NCI-H446 (cell line): ENCODE measurements at places on chromosomes 3 and 15.

DNA sequence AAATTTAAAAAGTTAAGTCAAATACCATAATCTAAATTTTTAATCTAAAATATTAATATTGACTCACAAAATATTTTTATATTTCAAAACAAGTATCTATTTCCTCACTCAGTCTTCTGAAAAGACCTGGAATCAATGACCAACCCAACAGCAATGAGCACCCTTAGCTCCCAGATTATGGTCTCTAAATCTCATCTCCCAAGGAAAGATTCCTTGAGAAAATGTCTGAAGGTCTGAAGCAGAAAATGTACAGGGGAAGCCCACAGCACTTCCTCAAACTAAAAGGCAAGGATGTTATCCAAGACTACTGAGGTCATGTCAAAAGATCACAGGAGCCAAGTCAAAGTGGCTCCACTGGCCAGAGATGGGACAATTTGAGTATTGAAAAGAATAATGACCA is 51.0 kb upstream of the SLCO2A1 start:
- DNase-seq = no peak

DNA sequence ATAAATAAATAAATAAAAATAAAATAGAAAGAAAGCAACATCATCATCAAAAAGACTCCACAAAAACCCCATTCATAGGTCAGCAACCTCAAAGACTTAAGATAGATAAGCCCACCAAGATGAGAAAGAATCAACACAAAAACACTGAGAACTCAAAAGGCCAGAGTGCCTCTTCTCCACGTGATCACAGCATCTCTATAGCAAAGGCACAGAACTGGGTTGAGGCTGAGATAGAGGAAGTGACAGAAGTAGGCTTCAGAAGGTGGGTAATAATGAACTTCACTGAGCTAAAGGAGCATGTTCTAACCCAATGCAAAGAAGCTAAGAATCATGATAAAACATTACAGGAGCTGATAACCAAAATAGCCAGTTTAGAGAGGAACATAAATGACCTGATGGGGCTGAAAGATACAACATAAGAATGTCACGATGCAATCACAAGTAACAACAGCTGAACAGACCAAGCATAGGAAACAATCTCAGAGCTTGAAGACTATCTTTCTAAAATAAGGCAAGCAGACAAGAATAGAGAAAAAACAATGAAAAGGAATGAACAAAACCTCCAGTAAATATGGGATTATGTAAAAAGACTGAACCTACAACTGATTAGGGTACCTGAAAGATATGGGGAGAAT is 26.4 kb downstream of the GNB5 start:
- DNase-seq = no peak

- DNase-seq = no peak
Observed at GRCh38 chr15:98809273-98809672, 160.9 kb downstream of the IGF1R start.

- no peak for DNase-seq
Observed at GRCh38 chr15:89817701-89818280, 3.1 kb upstream of the ANPEP start.

DNA sequence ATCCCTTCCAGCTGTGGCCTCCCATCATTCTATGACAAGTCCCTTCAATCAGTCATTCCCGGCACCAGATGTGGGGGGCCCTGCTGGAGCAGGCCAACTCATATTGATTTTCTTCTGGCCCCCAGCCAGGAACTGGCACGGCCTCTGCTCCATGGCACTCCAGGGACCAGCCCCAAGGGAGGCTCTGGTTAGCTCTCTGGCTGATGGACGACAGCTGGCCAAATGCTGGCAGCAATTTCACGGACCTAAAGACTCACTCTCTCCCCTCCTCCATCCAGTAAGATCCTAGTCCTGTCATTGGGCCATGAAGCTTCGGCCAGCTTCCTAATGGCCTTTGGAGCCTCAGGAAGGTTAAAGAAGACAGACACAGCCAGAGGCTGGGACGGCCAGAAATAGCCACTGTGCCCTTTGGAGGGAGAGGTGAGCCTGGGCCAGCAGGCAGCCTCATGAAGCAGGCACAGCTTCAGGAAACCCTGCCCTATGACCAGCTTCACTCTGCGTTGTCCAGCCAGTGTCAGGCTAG is 131.0 kb downstream of the MEX3B start:
- peak; percentile 84 for DNase-seq

- DNase-seq = no peak
Observed at GRCh38 chr3:127770671-127771355, 51.5 kb downstream of the MGLL start.

DNA sequence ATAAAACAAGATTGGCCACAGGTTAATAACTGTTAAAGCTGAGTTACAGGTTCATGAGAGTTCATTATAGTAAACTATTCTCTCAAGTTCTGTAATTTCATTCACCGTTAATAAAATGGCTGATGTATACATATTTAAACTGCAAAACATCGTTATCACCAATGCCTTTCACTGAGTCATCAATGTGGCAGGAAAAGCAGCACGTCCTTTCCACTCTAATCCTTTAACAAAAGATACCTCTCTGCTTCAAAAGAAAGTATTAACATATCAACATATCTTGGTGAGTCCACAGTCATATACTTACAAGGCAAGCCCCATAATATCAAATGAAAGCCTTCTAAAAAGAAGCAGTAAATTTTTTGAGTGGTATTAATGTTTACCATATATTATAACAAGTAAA is 54.5 kb downstream of the UACA start:
- no peak for DNase-seq

GRCh38 chr3:187570776-187571175 is 99.4 kb downstream of the SST start:
- DNase-seq = no peak

DNA sequence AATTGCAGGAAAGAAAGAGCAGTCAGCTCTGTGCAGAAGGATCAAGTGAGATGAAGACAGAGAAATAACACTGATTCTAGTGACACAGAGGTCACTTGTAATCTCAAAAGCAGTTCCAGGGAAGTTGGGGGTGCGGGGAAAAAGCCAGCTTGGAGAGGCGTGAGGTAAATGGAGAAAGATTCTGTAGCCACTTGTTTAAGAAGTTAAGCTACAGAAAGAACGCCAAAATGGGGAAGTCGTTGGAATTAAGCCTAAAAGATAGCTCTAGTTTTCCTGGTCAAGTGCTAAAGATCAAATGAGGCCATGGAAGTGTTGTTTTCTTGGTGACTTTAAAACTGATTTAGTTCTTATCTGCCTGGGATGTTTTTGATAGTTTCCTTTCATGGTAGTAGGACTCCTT is 152.0 kb downstream of the GREM1 start:
- no peak for DNase-seq

DNA sequence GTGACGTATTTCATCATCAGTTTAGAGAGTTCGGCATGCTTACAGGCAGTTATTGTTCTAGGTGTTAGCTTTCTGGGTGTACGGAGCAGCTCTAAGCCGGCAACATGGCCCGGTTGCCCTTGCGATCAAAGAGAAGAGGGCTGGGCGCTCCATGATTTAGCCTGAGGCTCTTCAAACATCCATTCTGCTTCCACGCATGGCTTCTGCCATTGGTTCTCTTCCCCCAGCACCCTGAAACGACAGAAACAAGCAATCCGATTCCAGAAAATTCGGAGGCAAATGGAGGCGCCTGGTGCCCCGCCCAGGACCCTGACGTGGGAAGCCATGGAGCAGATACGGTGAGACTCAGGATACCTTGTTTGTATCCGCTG is 574 bp downstream of the NGRN start:
- peak; percentile 30 for DNase-seq

DNA sequence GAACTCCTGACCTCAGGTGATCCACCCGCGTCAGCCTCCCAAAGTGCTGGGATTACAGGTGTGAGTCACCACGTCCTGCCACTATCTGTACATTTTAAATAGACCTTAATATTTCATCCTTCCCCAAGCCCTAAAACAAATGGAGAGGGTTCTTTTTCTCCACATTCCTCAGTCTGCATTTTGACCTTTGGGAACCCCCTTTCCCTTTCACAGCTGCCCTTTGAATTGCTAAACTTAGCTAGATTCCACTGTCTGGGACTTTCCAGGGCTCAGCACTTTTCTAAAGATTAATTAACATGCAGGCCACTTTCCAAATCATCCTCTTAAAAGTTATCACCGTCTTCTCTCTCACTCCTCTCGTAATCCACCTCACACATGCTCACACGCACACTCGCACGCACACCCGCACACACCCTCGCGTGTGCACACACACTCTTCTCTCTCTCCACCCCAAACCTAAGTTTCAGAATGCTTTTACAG is 124.2 kb downstream of the TMCO5A start:
- no peak for DNase-seq

DNA sequence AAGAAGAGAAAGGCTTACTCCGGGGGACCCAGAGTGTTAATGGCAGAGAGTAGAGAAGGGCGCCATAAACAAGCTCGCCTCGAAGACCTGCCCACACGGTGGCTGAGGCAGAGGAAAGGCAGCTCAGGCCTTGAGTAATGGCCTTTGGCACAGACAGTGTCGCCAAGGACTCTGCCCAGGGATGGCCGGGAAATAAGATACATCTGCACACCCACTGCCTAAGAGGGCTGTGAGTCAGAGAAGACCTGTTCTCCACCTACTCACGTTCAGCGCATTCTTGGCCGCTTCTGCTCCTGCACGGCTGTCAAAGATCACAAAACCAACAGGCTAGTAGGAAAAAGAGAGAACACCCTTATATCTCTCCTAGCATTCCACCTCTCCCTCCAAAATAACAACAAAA is 26.2 kb downstream of the RBPMS2 start:
- DNase-seq = no peak

- no peak for DNase-seq
Observed at GRCh38 chr3:149605902-149606301, 51.9 kb downstream of the WWTR1 start.

DNA sequence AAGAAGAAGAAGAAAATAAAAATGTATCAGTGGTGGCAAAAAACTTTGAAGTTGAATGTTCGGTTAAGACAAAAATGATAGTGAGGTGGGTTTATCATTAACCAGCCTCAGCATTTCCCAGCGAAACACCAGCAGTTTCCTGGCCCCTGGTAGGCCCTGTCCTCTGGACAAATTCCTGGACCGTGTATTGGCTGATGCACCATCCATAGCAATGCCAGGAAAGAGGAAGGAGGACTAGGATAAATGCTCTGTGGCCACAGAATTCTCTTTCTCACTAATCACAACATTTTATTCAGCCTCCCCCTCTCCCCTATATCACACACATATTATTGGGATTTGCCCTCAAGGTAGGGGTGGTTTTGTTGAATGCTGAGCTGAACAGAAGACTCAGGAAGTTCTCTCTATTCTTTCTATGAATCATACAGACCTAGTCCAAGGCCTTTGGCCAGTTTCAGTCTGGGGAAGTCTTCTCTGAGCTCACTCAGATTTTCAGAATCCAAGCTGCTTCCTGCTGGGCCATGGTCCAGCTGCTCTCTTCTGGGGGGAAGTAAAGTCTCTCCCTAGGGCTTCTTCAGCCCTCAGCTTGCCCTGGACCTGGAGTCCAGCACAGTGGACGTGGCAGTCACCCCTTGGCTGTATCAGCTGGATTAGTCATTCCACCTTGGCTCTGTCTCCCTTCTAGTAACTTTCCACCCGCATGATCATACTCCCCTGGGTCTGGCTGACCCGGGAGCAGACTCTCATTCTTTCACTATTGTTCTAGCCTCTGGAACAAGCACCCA is 27.6 kb downstream of the SLC28A1 start:
- DNase-seq = no peak

DNA sequence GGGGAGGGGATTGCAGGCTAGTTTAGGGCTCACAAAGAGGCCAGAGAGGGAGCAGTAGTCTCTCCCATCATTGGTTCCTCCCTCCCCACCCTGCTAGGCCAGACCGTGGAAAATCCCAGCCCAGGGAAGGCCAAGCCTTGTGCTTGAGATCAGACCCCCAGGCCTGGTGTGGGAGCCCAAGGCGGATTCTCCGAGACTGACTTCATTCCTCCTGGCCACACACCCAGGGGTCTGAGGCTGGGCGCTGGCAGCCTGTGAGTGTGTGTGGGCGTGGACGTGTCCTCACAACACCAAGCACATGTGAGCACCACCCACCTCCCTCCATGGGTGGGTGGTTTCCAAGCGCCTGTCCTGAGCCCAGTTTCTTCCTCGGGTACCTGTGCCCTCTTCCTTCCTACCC is 4.1 kb downstream of the LOXL1 start:
- DNase-seq = no peak

GRCh38 chr3:190077395-190078045 is 43.2 kb downstream of the P3H2 start:
- DNase-seq = no peak

- DNase-seq = no peak
Observed at GRCh38 chr15:93458597-93458996, 369.6 kb upstream of the RGMA start.

DNA sequence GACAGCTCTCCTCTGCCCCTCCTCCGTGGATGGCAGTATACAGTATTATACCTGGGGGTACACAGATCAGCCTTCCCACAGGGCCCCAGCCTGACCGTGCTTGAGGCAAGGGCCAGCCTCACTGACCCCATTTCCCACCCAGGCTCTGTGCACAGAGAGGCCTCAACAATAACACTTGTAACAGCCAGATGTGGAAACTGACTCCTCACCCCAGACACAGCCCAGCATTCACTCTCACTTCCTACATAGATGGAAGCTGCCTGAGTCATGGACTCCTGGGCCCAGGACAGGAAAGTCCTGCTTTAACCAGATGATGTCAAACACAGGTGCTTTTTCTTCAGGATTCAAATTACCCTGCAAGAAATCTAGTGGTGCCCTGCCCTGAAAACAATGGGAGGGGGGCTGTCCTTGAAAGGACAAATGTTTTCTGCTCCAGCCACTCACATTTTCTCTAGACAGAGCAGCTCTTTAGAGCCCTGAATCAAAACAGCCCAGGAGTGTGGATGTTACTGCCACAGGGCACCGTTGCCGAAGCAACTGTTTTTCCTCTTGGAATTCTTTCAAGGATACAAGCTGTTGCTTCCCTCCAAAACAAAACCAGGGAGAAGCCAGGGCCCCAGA is 16.4 kb downstream of the CCDC12 start:
- DNase-seq = peak; percentile 11

- DNase-seq = no peak
Observed at GRCh38 chr15:49279521-49280456, 109.7 kb downstream of the GALK2 start.

DNA sequence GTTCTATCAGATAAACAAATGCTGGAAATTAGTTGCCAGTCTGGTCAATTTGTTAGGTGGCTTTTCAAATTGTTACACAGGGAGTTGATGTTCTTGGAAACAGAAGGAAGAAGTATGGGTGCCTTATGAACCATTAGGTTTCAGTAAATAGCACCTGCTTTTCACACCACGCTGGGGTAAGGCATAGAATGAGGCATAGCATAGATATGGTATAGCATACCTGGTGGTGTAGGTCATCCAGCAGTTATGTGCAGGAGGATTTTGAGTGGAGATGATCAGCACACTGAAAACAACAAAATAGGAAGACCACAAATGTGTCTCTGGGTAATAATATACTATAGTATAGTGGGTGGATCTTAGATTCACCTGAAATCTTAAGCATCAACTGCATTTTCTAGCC is 121.4 kb downstream of the GMPS start:
- no peak for DNase-seq

DNA sequence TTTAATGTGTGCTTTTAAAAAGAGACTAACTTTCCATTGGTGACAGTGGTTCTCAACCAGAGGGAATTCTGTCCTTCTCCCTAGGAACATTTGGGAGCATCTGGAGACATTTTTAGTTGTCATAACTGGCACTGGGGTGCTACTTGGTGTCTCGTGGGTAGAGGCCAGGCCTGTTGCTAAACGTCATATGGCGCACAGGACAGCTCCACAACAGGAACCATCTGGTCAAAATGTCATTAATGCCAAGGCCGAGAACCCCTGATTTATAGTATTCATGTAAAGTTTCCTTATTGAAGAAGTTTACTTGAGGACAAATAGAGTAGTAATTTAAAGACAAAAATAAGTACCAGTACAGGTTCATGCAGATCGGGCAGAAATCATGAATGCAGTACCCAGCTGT is 164.2 kb downstream of the FEZF2 start:
- no peak for DNase-seq
